Kasumi-1 (cell line): ENCODE measurements at places on chromosomes 5 and 9.

- no peak for DNase-seq
These were observed 152.3 kb upstream of the ANKH start for GRCh38 chr5:15023846-15024245.

GRCh38 chr9:131410044-131410491 is 16.2 kb downstream of the PRRC2B start:
- DNase-seq: peak; percentile 85

DNA sequence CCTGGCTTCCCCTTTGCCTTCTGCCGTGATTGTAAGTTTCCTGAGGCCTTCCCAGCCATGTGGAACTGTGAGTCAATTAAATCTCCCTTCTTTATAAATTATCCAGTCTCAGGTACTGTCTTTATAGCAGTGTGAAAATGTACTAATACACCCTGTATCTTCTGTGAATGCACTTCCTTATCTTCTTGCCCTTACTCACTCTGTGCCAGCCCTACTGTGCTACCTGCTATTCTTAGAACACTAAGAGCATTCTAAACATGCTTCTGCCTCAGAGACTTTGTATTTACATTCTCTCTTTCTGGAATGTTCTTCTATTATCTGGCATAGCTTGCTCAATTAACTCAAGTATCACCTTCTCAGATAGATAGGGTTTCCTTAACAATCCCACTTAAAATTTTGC is 164.4 kb upstream of the EDIL3 start:
- DNase-seq: no peak

DNA sequence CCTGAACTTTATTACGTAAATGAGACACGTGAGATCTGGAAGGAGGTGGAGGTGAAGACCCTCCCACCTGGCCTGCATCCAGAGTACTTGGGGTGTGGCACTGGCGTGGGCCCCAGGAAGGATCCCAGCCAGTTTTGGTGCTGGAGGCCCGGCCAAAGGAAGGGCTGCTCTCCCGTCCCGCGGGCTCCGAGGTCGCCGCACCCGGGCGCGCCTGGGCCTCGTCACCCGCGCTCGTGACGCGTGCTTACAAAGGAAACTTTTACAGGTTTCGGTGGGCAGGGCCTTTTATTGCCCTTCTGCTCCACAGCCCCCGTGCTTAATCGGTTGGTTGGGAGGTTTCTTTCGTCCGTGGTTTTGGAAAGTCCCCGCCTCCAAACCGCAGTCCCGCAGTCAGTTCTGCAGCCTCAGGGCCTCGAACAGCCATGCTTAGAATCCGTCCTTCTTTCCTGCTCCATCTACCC is 29.2 kb downstream of the CDKN2A start:
- no peak for DNase-seq

DNA sequence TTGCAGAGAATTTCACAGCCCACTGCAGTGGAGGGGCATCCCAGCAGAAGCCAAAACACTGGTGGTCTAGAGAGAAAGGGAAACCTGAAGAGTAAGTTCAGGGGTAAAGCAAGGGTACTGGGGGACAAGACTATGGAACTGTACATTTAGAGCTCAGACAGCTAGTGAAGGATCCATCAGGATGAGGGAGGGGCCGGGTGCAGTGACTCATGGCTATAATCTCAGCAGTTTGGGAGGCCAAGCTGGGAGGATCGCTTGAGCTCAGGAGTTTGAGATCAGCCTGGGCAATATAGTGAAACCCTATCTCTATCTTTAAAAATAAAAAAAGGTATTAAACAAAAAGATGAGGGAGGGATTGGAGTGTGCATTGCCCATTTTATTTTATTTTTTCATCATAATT is 7.8 kb upstream of the ANKH start:
- no peak for DNase-seq

GRCh38 chr5:65185468-65185867 is 296.3 kb downstream of the ADAMTS6 start:
- DNase-seq: no peak

GRCh38 chr9:129026442-129027223 is 1.5 kb downstream of the SH3GLB2 start:
- no peak for DNase-seq

- DNase-seq: no peak
These were observed 49.8 kb upstream of the PHYKPL start for GRCh38 chr5:178282391-178282790.

DNA sequence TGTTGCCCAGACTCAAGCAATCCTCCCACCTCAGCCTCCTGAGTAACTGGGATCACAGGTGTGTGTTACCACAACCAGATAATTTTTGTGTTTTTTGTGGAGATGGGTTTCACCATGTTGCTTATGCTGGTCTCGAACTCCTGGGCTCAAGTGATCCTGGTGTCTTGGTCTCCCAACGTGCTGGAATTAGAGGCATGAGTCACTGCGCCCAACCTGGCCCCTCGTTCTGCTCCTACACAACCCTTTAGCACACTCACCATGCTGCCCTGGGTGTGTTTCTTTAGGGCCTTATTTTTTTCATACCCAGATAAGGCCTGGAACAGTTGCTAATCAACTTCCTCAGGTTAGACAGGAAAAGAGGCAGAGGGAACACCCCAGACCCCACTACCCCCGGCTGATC is 2.6 kb downstream of the PDZD2 start:
- DNase-seq: no peak

DNA sequence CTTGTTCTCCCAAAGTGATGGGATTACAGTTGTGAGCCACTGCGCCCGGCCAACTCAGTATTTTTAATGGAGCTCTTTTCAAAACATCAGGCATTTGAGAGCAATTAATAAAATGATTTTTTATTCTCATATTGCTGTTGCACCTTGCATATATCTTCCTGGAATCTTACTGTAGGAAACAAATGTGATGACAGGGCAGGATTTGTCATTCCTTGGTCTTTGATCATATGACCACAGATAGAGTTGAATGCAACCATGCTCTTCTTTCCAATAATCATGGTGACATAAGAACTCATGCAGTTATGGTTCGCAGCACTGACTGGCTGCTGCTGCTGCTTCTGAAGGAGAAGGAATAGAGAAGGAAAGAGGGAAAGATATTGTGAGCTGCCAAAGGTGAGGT is 28.1 kb downstream of the CARTPT start:
- DNase-seq: no peak

DNA sequence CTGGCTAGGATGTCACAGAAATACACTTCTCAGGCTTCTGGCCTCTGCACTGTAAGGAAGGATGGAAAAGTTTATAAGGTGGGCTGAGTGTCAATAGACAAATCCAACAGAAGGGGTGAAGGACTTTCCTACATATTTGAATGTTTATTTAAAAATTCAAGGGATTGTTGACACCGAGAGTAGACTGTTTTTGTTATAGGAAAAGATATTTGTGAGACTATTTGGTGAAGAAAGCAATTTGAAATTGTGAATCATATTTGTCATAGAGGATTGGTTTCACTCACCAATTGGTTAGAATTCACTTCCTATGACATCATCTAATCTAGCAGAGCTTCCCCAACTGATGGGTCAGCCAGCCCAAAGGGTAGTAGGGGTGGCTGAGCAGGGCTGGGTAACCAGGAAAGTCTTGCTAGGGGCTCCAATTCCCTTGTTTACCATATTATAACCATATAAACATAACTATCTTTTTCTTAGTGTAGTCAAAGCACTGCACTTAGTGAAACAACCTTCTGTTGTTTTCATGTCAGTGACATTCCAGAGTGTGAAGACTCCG is 14.9 kb upstream of the MEGF10 start:
- no peak for DNase-seq

DNA sequence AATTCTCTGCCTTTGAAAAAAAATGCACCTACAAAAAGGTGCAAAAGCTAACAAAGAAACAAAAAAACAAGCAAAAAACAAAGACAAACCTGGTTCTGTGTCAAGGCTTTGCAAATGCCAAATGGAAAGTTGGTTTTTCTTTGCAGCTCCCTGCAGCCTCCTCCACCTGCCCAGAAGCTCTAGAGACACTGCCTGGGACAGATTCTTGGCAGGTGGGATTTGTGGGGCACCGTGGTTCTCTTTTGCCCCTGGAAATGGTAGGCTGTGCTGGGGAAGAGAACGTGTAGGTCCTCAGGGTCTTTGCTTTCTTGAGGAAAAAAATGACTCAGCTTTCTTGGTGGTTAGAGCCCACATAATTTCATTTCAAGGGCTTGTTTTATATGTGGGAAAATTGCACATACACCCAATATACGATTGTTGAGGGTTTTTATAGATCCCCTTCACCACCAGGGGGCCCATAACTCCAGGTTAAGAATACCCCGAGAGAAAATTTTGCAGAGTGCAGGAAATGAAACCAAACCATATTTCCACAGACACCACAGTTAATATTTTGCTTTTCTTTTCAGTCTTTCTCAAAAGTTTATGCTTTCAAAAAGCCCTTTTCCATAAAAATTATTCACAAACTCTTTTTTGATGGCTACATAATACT is 58.7 kb downstream of the NXNL2 start:
- DNase-seq: peak; percentile 62

DNA sequence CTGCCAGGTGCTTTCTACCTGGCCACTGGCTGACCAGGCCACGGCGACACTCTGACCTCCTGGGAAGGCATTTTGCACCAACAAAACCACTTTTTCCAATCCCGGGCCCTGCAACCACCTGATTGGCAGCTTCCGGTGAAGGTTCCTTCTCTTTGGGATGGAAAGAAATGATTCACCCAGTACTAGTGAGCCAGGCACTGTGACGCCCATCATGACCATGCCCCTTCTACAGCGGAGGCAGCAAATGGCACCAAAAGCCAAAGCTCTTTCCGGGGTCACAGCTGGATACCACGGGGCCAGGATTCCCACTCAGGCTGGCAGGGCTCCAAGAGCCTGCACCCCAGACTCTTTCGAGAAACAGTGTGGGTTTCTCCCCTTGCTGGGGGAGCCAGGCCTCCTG is 4.7 kb downstream of the NOTCH1 start:
- no peak for DNase-seq

- DNase-seq: no peak
These were observed 548.9 kb downstream of the IRX1 start for GRCh38 chr5:4144411-4145007.

DNA sequence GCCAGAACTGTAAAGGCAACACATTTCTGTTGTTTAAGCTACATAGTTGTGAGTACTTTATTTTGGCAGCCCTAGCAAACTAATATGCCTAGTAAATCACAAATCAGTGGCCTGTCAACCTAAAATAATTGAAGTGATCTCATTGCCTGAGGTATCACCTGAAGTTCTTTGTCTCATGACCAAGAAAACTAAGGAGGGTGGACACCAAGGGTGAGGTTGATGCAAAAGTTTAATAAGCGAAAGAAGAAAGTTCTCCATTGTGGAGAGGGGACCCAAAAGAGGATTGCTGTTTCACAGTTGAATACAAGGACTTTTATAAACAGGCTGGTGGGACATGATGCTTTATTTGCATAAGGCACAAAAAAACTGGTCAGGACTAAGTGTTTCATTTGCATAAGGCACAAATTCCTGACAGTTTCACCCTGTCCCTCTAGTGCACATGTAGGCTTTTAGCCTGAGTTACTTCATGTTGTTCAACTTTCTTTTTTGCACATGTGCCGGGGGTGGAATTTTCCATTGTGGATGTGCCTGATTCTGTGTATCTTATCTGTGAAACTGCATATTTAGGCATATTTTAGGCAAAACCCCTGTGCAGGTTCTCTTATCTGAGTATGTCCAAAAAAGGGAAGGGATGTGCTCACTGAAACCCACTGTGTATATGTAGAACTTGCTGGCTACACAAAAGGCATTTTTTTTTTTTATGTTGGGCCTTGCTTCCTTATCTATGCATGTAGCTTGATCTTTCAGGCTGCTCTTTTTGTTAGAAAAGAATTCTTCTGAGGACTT is 108.6 kb upstream of the RAI14 start:
- no peak for DNase-seq

DNA sequence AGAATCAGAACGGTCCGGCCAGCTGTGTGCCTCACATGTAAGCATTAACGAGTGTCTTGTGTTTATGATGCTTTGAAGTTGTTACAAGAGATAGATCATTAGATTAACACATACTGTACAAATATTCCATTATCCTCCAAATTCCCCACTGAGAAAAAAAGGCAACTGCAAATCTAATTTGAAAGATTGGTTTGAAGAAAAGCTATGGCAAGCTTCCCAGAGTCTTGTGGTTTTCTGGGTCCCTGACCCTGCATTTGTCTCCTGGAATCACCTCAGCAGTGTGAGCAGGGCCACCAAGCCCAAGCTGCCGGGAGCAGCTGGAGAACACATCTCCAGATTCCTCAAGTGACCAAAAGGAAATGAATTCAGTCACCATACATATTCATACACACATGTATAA is 36.9 kb upstream of the ADAMTS16 start:
- DNase-seq: no peak

DNA sequence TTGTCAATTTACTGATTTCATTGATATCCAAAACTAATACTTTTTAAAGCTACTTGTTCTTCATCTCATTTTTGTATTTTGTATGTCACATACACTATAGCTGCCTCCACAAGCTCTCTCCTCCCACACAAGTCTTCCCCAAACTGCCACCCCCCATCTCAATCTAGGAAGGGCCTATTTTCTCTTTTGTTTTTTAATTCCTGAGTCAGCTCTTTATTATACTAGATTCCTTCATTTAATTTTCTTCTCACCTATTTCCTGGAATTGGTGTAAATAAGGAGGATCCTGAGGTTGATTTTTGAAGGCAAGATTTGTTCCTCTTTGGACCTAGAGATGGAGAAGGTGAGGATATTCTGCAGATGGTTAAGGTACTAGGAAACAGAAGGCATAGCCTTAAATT is 277.4 kb downstream of the GABRB2 start:
- no peak for DNase-seq

DNA sequence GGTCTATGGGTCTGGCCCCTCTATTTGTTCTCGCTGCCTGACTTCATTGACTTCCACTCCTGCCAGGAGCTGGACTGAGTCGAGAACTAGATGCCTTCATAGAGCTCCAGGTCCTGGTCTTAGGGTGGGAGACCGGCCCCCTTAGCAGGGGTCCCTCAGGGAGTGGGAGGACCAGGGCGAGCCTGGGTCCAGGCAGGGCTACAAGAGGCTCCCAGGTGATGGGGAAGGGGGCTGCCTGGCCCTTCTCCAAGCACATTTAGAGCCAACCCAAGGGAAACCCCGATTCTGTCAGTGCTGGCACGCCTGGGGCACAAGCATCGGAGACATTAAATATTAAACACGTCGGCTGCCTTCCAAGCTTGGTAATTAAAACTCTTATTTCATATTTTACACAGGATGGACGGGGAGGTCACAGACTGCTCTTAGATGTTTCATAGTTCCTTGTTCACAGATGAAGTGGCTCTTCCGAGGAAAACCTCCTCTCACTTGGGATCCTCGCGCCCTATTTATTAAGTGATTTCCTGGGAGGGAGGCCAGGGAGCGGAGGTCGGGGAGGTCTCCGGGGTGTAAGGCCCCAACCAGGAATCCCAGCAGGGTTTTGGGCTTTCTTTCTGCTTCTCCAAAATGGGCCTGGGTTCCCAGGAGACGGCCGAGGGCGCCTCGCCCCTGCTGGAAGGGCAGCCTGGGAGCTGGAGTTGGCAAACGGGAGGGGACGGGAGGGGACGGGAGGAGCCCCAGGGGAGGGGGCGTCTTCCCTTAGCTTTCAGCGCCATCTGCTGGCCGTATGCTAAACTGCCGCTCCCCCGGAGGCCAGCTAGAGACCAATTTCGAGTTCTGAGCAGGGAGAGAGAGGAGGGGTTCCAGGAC is 23.4 kb upstream of the ZBTB43 start:
- peak; percentile 80 for DNase-seq

GRCh38 chr5:51414516-51414915 is 31.3 kb downstream of the ISL1 start:
- DNase-seq: no peak
